Left colon (tissue), 2 donors: ENCODE measurements at places on chromosomes 4 and X.

DNA sequence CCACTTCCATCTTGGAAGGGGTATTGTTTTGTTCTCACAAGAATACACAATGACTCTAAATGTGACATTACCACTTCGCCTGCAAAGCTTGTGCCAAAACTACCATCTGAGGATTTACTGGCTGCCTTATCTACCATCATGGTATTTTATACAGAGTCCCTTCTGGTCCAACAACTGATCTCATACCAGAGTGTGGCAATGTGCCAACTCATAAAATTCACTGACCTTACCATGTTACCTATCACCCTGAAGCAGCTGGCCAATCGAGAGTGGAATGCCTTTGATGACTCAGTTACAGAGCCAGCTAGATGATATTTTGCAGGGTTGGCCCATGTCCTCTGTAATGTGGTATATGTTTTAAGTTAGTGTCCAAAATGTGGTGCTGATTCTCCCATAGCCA lies 3.8 kb upstream of the SERPINA7 start:
- DNase-seq: no peak

- DNase-seq: no peak
Observed at GRCh38 chrX:77967631-77968030, 1.8 kb downstream of the PGAM4 start.

- no peak for DNase-seq
Observed at GRCh38 chrX:13837290-13837745, 20.4 kb upstream of the GPM6B start.

- no peak for DNase-seq
Observed at GRCh38 chr4:123913598-123913997, 517.0 kb downstream of the SPRY1 start.

GRCh38 chrX:118189000-118189399 lies 72.4 kb upstream of the KLHL13 start:
- DNase-seq: no peak

- no peak for DNase-seq
Observed at GRCh38 chr4:72383439-72383838, 185.6 kb downstream of the ADAMTS3 start.

DNA sequence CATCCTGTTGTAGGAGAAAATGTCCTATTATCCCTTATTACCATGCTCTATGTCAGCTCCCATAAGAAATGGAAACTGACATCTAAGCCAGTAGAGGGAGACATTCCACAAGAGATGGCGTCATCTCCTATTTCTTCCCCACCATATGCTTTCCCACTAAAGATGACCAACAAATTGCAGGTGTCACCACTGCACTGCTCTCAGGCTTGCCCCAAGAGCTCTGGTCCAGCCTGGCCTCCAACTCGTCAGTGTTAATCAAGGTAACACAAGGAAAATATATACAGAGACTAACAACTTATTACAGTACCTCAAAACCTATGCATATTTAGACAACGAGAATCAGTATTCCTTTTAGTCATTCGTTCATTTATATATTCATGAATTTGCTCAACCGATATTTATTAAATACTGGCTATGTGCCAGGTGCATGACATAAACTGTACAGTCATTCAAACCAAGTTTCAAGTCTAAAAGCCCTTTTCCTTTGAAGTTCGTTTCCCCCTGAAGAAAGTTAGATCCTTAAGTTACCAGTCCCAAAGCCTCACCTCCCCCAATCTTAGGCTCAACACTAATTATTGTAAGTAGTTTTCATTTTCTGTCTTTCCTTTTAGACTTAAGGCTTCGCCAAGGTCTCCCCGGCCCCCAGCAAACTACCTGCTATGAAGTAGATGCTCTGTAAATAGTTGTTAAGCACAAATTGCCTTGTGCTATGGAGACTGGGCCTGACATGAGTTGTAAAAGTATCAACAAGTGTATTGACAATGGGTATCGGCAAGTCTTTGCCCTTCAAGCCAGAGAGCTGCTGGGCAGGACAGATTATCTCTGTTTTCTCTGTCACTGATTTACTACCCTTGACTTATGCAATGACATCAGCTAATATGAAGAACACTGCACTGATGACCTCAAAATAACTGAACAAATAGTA lies 3.1 kb upstream of the FGB start:
- peak; percentile 18 for DNase-seq

- no peak for DNase-seq
Observed at GRCh38 chr4:40187386-40187906, 9.4 kb upstream of the RHOH start.

DNA sequence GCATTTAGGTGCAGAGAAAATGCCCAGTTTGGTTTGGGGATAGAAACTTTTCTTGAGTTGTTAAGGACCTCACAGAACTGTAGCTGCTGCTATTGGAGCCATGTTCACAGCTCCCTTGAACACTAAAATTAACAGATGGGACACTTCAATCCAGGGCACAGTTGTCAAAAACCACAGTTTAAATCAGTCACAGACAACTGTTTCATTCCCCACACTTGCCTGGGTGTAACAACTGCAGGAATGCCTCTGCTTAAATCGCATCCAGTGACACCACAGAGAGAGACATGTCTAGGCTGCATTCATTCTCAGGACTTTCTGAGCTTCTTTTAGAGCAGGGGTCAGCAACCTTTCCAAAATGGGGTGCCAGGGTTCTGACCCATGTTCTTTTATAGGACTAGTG lies 12.7 kb upstream of the CAPN6 start:
- DNase-seq: no peak

- no peak for DNase-seq
Observed at GRCh38 chrX:97102938-97103337, 219.2 kb downstream of the RPA4 start.

- DNase-seq: no peak
Observed at GRCh38 chr4:174663216-174663615, 140.9 kb upstream of the HPGD start.

GRCh38 chrX:109959356-109959871 lies 43.5 kb upstream of the TMEM164 start:
- DNase-seq: no peak

DNA sequence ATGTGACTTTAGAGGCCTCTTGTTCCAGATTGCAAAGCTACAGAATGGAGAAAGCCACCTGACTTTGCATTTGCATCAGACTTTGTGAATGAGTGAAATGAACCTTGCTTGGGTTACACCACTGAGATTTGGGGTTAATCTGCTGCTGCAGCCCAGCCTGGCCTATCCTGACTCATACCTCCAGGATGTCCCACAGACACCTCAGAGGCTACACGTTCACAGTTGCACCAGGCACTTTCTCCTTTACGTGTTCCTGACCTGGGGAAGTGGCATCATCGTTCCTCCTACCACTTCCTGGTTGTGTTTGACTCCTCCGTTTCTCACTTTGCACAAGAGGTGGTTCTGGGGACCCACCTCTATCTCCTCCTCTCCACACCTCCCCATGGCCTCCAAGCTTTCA lies 9.2 kb upstream of the SORCS2 start:
- no peak for DNase-seq

GRCh38 chr4:160038615-160039014 lies 935.7 kb downstream of the RAPGEF2 start:
- DNase-seq: no peak

- DNase-seq: no peak
Observed at GRCh38 chr4:156472624-156473023, 499.0 kb downstream of the PDGFC start.

GRCh38 chrX:50799531-50799961 lies 14.4 kb downstream of the SHROOM4 start:
- peak; percentile 6 for DNase-seq

DNA sequence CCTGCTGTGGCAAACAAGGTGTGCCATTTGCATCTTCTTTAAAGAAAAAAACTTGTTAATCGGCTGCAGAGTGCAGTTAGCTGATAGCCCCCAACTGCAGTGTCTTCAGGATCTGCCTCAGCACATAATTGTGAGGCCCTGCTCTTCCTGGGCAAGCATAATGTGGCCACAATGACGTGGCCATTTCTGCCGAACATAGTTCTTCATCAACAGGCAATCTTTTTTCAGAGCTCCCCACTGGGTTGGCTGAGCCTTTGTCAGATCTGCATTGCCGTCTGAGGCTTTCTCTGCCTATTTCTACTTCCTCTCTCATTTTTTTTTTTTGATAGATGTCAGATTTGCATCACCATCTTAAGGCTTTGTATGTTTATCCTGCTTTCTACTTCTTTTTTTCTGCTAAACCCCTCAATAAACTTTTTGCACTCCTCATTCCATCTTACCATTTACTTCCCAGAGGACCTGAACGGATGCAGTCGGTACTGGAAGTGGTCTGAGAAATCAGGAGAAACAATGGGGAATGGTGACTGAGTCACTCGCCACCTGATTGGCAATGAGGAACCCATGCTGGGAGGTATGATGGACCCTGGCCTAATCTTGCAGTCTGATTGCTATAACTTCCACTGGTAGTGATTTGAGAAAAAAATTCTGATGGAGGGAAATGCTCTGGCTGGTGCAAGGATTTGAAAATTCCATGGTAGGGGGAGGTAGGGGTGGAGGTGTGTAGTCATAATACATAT lies 21.2 kb upstream of the TAB3 start:
- DNase-seq: peak; percentile 23

- no peak for DNase-seq
Observed at GRCh38 chr4:173218411-173219125, 50.0 kb downstream of the GALNT7 start.

- no peak for DNase-seq
Observed at GRCh38 chr4:85358831-85359230, 116.1 kb upstream of the ARHGAP24 start.

DNA sequence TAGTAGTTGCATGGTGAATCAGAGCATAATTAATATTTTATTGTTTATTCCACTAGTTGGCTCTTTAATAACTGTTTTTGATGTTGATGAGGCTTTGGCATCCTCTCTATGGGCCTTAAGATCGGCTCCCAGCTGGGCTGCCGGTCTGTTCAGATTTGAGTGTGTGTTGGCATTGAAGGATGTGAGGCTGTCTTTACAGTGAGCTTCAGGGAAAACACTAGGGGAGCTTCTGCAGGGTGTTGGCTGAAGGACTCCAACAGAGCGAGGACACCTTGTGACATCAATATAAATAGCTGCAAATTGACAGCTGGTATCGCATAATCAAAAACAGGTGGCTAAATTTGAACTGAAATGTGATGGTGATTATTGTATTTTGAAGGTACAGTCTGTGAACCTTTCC lies 322.0 kb downstream of the FSTL5 start:
- DNase-seq: no peak

DNA sequence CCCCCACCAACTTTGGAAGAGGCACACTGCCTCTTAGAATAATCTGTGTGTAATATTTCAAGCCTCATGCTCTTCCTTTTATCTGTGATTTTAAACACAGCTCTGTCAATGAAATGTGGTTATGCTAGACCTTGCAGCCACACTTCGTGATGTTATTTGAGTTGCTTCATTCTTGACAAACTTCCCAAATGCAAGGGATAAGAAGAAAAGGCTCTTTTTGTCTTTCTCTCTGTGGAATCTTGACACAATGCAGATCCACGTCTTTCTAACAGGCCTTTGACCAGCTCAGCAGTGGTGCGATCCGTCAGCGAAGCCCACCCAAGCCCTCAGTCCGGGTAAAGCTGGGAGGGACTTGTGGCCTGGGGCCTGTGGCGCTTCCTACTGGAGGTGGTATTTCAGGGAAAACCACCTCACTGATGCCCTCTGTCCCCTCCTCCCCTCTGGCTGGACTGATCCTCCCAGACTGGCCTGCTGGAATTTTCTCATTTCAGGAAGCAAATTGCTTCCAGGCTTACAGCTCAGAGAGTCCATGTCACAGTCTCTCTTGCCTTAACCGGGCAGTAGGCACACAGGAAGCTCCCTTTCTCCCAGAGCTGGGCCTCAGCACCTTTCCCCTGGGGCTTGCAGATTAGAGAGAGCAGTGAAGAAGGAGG lies 19.5 kb upstream of the CCKAR start:
- no peak for DNase-seq

DNA sequence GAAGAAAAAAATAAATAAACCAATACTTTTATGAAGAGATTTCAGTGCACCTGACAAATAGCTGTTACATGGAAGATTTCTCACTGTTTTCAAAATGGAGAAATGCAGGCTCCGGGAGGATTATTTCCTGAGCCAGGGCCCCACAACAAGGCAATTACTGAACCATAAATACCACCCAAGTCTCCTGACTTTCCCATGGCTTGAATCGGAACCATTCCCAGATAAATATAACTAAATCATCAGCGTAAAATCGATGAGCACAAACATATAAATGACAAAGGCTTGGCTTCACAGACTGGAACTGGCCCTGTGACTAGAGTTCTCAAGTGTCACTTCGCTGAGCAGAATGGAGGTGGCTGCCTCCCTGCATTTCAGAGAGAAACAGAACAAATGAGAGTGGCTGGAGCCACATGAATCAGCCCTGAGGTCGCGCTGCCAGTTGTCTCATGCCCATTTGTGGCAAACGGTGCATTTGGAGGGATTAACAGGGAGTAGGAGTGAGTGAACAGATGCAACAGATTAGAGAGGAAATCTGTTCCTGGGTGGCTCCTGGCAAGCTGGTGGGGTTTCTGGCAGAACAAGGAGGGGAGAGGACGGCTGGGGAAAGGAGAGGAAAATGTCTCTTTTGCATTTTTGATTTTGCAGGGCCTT lies 57.3 kb upstream of the STIM2 start:
- DNase-seq: no peak

DNA sequence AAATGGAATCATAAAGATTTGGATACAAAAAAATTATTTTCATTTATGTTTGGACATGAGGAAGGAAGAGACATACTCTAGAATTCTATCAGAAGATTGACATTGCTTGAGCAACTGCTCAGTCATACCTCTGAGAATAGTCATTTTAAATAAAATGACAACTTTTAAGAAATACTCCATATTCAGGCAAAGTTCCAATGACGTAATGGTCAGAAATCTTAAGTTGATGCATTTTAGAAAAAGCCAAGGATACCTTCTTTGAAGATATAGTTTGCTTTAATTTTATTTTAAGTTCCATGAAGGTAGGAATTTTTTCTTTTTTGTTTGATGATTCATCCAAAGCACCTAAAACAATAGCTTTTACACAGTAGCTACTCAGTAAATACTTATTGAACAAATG lies 110.3 kb upstream of the ATOH1 start:
- DNase-seq: no peak

- DNase-seq: no peak
Observed at GRCh38 chrX:136067966-136068365, 79.4 kb upstream of the FHL1 start.

DNA sequence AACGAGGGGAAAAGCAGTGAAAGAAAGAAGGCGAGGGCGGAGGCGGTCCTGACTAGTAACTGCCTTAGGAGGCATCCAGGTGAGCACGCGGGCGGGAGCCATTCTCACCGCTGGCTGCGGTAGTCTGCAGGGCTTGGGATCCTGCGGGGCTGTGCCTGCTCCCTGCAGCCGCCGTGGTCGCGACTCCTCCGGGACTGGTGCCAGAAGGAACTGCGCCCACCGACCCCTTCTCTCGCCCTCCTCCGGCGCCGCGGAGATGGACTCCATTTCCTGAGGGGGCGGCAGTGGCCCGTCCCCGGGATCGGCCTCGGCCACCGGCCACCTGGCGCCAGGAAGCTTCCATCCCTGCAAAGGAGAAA lies 543 bp downstream of the NFXL1 start:
- peak; percentile 71 for DNase-seq

- DNase-seq: no peak
Observed at GRCh38 chr4:38762560-38762959, 20.2 kb downstream of the TLR10 start.

- DNase-seq: no peak
Observed at GRCh38 chr4:126869967-126870366, 762.8 kb upstream of the INTU start.
